ENCODE measurements at places on chromosomes 11 and 22. TPM values are rescaled to one million over a fixed set of nuclear protein-coding genes. Genes with fewer than 3 reads are reported as not detected.
A peak's percentile ranks its signal among the peaks of the same experiment; 100 is the strongest.

- ATAC-seq = no peak
Observed at GRCh38 chr11:15913261-15913660, 443.1 kb downstream of the SOX6 start.

- peak; percentile 47 for ATAC-seq
Observed at GRCh38 chr22:42269432-42270175, 849 bp downstream of the TCF20 start.

DNA sequence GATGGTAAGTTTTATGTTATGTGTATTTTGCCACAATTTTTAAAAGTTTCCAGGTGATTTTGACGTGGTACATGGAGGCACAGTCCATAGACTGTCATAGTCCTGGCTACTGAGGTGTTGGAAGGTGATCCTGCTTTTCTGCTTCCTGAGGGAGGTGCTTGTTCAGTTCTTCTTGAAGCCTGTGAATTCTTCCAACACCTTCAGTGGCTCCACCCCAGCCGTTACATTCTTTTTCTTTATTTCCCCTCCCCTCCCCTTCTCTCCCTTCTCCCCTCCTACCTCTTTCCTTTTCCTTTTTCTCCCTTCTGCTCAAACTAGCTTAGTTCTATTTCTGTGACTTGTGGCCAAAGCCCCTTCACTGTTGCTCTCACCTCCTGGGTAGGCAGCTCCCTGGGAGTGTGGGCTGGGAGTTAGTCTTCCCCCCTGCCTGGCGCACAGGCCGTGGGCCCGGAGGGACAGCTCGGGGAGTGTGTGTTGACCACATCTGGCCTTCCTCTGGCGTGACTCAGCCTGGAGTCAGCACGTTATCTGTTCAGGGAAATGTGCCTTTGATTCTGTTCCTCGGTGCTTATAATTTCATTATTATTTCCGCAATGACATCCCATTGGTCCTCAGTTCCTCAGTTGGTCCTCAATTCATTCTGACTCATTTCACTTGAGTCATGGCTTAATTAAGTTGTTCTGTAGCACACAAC, 566.2 kb downstream of the TBC1D22A start:
- ATAC-seq = no peak

DNA sequence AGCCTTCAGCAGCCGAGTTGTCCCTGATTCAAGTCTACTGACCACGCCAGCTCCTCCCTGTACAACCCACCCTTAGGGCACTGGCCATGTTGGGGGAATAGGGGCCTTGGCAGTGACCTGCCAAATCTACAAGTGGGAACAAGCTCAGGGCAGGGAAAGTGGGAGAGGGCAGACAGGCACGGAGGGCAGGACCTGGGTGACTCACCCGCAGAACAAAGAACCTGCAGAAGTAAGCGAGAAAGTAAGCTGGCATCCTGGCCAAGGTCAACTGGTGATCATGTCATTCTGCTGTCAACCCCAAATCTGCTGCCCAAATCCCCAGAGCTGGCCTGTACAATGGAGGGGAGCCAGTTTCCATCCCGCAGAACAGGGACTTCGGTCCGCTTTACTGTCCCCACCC, 7.9 kb upstream of the SCGB1A1 start:
- no peak for ATAC-seq

DNA sequence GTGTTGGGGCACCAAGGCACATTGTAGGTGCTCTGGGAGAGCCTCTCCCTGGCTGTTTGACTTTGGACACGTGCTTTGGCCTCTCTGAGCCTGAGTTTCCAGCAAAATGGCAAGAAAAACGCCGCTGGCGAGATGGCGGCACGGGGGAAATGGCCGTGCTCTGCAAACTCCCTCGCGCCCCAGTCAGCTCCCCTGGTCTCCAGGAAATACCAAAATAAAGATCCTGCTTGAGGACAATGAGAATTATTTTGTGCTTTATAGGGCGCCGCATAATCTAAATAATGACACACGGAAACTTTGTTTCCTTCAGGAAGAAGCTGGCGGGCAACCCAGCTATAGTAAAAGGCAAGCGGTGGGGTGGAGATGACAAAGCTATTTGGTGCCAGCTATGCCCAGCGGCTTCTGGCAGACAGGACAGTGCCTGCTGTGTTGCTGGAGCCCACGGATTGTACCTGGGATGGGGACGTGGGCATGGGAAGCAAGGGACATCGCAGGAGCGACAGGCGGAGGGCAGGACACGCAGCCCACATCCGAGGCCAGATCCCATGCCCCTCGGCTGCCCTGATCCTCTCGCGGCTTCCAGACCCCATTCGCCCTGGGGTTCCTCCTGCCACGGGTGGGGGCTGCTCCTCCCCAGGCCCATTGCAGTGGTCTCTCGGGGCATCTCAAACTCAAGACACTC, 26.3 kb upstream of the RFPL3 start:
- ATAC-seq = no peak

The SMTNL1 gene
- 0.50 TPM for total RNA-seq

The RASSF7 gene
- total RNA-seq = 7.1 TPM

The LINC01488 gene
- total RNA-seq = 0.71 TPM

The NFRKB gene
- 23.6 TPM for total RNA-seq

The OR4A16 gene
- total RNA-seq = not detected
